Endothelial cell (in vitro differentiated cells): ENCODE measurements at places on chromosomes 5 and 9.

DNA sequence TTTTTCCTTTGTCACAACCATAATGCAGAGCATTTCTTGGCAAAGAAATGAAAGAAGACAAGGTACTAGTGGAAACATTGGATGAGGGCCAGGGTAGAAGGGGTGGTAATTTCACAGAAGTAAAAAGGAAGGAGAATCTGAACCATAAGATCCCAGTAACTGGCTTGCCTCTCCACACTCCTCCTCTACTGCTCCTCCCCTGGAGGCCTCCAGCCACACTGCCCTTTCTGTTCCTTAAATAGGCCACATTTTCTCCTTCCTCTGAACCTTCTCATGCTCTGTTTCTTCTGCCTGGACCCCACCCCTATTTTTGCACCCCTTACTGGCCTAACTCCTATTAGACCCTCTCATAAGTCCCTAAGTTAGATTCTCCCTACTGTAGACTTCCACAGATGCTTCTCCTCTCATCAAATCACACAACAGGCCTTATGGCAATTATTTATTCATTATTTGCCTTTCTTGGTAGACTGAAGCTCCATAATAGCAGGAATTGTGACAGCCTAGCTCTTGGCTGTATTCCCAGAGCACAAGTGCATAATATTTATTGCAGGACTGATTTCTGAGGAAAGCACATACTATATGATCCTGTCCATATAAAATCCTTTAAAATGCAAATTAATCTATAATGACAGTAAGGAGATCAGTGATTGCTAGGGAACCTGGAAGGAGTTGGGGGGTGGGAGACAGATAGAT is 31.3 kb upstream of the GRIA1 start:
- peaks cover 3% of the 10 kb centered on the region for H3K4me1 ChIP-seq
- H3K4me3 ChIP-seq = no peak overlapping the region
- no peaks in the 10 kb centered on the region for H3K36me3 ChIP-seq
- no peak for DNase-seq
- H3K27me3 ChIP-seq = no peaks in the 10 kb centered on the region

- H3K27me3 ChIP-seq = no peaks in the 10 kb centered on the region
- no peaks in the 10 kb centered on the region for H3K36me3 ChIP-seq
- H3K4me3 ChIP-seq = no peak overlapping the region
- no peak for DNase-seq
- no peak overlapping the region for H3K27ac ChIP-seq
Measured at GRCh38 chr9:87739546-87739945, 13.6 kb downstream of the CTSL start.

- H3K4me3 ChIP-seq = peak overlapping the region; percentile 21
- H3K36me3 ChIP-seq = peaks cover 22% of the 10 kb centered on the region
- H3K27ac ChIP-seq = no peak overlapping the region
Measured at GRCh38 chr9:137504432-137504777, 45.3 kb upstream of the NSMF start.

DNA sequence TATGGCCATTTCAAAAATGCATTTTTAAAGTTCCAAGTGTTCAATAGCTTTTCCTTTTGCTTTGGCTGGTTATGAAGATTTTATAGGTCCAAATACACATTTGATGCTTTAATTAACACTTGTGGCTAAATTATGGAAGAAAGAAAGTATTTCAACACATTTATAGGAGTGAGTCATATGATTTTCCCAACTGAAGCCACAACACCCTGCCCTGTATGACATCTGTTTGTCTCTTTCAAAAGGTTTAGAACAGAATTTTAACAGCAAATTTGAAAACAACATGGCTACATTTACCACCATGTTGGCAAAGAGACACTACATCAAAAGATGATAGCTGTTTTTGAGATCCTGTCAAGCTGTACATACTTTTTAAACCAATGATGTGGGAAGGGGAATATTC is 99.4 kb downstream of the TMEM174 start:
- H3K36me3 ChIP-seq = no peaks in the 10 kb centered on the region
- H3K27ac ChIP-seq = no peak overlapping the region
- H3K4me1 ChIP-seq = peaks cover 27% of the 10 kb centered on the region
- peaks cover 3% of the 10 kb centered on the region for H3K27me3 ChIP-seq
- no peak overlapping the region for H3K4me3 ChIP-seq

DNA sequence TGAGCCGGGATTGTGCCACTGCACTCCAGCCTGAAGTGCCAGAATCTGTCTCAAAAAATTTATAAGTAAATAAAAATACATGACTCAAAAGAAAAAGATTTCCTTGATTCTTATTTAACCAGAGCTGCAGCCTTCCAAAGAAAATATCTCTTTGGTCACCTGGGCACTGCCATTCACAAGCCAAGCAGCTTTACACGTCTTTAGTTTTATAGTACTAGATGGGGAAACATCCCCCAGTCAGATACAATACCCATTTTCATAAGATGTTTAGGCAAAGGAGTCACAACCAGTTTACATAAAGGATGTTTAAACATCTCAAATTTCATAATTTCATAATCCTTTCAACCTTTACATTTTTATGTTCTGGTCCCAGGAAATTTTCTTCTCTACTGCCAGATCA is 13.7 kb upstream of the OXCT1 start:
- no peaks in the 10 kb centered on the region for H3K4me1 ChIP-seq
- DNase-seq = no peak
- no peak overlapping the region for H3K27ac ChIP-seq
- no peak overlapping the region for H3K4me3 ChIP-seq

DNA sequence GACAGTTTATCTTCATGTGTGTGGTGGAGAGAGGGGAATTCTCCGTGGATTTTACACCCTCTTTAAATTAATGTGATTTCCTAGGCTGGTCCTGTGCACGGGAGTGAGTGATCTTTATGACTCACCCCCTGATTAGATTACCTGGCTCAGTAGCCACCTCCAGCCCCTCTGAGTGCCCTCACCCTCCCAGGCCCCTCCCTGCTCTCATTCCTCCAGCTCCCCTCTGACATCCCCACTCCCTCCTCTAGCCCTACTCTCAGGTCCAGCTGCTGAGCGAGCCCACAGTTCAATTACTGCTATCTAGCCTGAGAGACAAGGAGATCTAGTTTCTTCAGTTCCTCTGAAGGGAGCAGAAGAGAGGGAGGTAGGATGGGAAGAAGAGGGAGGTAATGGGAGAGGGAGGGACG is 61.8 kb upstream of the ARAP3 start:
- no peak for DNase-seq
- peaks cover 9% of the 10 kb centered on the region for H3K27me3 ChIP-seq
- no peaks in the 10 kb centered on the region for H3K36me3 ChIP-seq

GRCh38 chr5:79876456-79876855 is 114.6 kb downstream of the MTX3 start:
- H3K36me3 ChIP-seq = no peaks in the 10 kb centered on the region
- no peak for DNase-seq
- H3K27ac ChIP-seq = no peak overlapping the region
- H3K4me1 ChIP-seq = peaks cover 4% of the 10 kb centered on the region
- no peak overlapping the region for H3K4me3 ChIP-seq

- H3K4me3 ChIP-seq = peak overlapping the region; percentile 15
- DNase-seq = no peak
- H3K4me1 ChIP-seq = peaks cover 2% of the 10 kb centered on the region
- H3K27ac ChIP-seq = no peak overlapping the region
- H3K27me3 ChIP-seq = no peaks in the 10 kb centered on the region
Measured at GRCh38 chr9:97363661-97364299, 48.1 kb upstream of the TDRD7 start.

DNA sequence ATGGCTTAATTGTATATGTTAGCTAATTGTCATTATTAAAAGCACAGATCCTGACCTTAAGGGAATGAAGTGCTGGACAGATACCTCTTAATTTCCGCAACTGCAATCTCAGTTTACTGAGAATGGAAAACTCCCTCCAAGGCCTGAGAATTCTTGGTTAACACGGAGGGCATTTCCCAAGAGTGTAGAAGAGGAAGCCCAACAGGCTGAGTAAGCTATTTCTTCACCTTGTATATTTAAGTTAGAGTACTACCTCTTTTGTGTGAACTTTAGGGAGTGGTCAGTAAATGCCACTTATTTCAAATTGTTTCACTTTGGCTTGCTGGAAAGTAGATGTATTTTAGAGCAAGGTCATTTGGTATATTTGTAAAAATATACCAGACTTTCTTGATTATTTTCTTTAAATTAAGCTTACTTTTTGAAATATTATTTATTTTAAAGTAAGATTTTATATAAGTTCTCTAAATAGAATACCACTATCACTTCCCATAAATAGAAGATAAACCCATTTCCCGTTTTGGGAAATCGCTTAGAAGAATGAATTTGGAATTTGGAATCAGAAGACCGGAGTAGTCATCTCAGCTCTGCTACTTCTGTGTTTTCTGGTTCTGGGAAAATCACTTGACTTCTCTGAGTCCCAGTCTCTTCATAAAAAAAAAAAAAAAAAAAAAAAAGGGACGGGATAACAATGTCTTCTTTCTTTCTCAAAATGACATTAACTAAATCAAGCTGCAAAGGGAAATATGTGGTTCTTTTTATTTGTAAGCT is 26.0 kb upstream of the C9orf72 start:
- no peak overlapping the region for H3K27ac ChIP-seq
- H3K27me3 ChIP-seq = peaks cover 4% of the 10 kb centered on the region
- no peaks in the 10 kb centered on the region for H3K36me3 ChIP-seq
- H3K4me3 ChIP-seq = no peak overlapping the region
- no peaks in the 10 kb centered on the region for H3K4me1 ChIP-seq
- DNase-seq = no peak

DNA sequence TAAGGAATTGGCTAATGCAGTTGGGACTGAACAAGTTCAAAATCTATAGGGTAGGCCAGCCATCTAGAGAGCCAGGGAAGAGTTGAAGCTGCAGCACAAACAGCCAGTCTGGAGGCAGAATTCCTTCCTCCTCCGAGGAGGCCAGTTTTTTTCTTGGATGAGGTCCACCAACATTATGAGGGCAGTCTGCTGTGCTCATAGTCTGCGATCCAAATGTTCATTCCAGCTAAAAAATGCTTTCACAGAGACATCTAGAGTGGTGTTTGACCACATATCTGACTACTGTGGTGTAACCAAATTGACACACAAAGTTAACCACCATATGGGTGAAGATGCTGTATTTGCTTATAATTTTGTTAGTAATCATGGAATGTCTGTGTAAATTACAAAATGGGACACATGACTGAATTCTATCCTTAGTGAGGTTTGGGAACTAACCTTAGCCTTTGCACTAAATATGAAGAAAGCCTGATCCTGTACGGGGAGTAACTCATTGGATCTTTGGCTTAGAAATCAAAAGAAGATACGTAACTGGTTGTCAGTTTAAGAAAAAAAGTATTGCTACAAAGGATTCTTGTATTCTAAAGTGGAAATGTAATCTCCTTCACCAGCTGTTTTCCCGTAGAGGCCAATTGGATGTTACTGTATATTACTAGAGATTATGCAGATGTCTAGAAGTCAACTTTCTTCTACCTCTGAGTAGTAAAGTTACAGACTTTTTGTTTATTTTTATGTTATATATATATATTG is 70.6 kb downstream of the SPIN1 start:
- H3K27me3 ChIP-seq = no peaks in the 10 kb centered on the region
- no peak for DNase-seq
- H3K4me3 ChIP-seq = no peak overlapping the region
- H3K27ac ChIP-seq = no peak overlapping the region
- peaks cover 11% of the 10 kb centered on the region for H3K4me1 ChIP-seq
- H3K36me3 ChIP-seq = peaks cover 4% of the 10 kb centered on the region

DNA sequence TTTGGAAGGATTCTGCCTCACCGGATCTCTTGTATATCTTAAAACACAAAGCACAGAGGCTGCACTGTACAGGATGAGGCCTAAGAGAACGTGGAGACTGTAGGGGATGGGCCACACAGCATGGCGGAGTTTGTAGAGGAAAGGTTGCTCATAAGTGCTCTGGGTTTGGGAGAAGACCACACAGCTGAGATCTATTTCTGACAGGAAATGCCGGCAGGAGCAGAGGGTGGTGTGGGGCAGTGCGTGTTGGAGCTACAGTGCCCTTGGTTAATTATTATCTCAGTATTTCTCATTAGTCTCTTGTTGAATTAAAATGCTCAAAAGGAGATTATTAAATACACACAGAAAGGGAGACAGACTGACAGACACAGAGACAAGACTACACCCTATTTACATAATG is 9.6 kb downstream of the PALM2AKAP2 start:
- H3K27me3 ChIP-seq = no peaks in the 10 kb centered on the region
- H3K36me3 ChIP-seq = no peaks in the 10 kb centered on the region
- H3K27ac ChIP-seq = no peak overlapping the region
- H3K4me1 ChIP-seq = peaks cover 7% of the 10 kb centered on the region
- no peak for DNase-seq

GRCh38 chr5:63686938-63687337 is 275.3 kb downstream of the HTR1A start:
- no peaks in the 10 kb centered on the region for H3K4me1 ChIP-seq
- no peak overlapping the region for H3K4me3 ChIP-seq
- H3K27me3 ChIP-seq = no peaks in the 10 kb centered on the region

- H3K36me3 ChIP-seq = no peaks in the 10 kb centered on the region
- no peaks in the 10 kb centered on the region for H3K27me3 ChIP-seq
Measured at GRCh38 chr5:107451028-107451427, 219.7 kb downstream of the EFNA5 start.

- H3K27ac ChIP-seq = no peak overlapping the region
- H3K4me1 ChIP-seq = peaks cover 4% of the 10 kb centered on the region
- H3K4me3 ChIP-seq = no peak overlapping the region
Measured at GRCh38 chr5:38697013-38697412, 140.6 kb upstream of the LIFR start.

GRCh38 chr9:114811301-114811700 is 5.5 kb upstream of the TNFSF15 start:
- DNase-seq = no peak
- H3K36me3 ChIP-seq = no peaks in the 10 kb centered on the region
- no peak overlapping the region for H3K4me3 ChIP-seq

DNA sequence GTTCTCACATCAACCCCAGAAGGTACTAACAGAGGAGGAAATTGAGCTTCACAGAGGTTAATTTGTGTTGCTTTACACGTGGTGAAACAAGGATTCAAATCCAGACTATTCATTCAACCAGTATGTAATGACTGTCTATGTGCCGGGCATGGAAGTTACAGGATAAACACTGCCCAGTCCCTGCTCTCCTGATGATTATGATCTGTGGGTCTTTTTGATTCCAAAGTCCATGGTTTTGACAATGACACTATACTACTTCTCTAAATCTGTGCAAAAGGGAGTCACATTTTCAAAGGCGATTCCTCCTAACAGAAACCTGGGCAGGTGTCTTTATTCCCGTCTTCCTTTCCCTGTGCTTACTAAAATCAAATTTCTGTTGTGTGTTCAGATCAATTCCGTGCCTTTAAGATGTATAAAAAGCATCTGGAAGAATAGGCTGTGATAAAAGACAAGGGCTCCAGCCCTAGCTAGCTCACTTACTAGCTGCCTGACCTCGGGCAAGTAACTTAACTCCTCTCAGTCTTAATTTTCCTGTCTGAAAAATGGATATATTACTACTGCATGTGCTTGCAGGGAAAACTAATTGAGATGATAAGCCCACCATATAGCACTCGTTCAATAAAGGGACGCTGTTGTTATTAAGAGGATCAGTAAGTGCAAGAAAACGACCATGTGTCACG is 970 bp upstream of the CREBRF start:
- H3K36me3 ChIP-seq = no peaks in the 10 kb centered on the region
- peak overlapping the region; percentile 92 for H3K4me3 ChIP-seq
- peaks cover 8% of the 10 kb centered on the region for H3K4me1 ChIP-seq

GRCh38 chr5:60960591-60960990 is 15.6 kb downstream of the NDUFAF2 start:
- H3K36me3 ChIP-seq = no peaks in the 10 kb centered on the region
- H3K27ac ChIP-seq = no peak overlapping the region
- H3K4me3 ChIP-seq = no peak overlapping the region
- DNase-seq = no peak
- H3K4me1 ChIP-seq = no peaks in the 10 kb centered on the region

- H3K27ac ChIP-seq = no peak overlapping the region
- peaks cover 4% of the 10 kb centered on the region for H3K27me3 ChIP-seq
- no peaks in the 10 kb centered on the region for H3K4me1 ChIP-seq
- H3K4me3 ChIP-seq = no peak overlapping the region
- DNase-seq = no peak
- H3K36me3 ChIP-seq = no peaks in the 10 kb centered on the region
Measured at GRCh38 chr5:134439210-134439654, 27.6 kb upstream of the CDKN2AIPNL start.
